Astrocyte (in vitro differentiated cells and primary cell): ENCODE measurements at places on chromosomes 4 and X.
A peak's percentile ranks its signal among the peaks of the same experiment; 100 is the strongest.

DNA sequence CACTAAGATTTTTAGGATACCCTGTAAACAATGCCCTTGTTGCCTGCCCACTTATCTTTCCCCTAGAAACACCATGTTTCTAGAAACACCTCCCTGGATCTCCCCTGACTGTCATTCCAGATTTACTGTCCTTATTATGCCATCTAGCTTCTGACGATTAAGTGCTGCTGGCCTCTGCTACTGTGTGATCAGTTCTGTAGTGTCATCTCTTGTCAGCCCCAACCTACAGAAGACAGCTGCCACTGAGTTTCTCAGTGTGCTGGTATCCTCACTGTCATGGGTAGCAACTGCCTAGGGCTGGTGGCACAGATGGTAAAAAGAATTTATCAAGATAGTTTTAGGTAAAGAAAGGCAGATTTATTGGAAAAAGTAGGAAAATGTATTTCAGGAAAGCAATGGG lies 68.7 kb upstream of the WWC2 start:
- no peaks in the 10 kb centered on the region for H3K4me1 ChIP-seq
- no peak overlapping the region for H3K27ac ChIP-seq
- no peaks in the 10 kb centered on the region for H3K36me3 ChIP-seq
- DNase-seq = no peak

DNA sequence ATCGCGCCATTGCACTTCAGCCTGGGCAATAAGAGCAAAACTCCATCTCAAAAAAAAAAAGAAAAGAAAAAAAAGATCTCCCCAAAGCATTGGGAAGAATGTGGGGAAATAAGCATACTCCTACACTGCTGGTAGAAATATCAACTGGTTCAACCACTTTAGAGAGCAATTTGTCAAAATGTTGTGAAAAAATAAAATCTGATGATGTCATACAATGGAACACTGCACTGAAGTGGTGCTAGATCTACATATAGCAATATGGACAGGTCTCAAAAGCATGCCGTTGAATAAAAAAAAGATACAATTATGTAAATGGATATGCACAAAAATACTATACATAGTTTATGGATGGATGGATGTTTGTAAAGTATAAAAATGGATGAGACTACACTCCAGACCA lies 18.3 kb upstream of the HUWE1 start:
- no peaks in the 10 kb centered on the region for H3K36me3 ChIP-seq
- no peaks in the 10 kb centered on the region for H3K27me3 ChIP-seq
- H3K4me3 ChIP-seq = no peak overlapping the region
- H3K27ac ChIP-seq = no peak overlapping the region

- H3K4me3 ChIP-seq = no peak overlapping the region
- H3K36me3 ChIP-seq = no peaks in the 10 kb centered on the region
- H3K4me1 ChIP-seq = peaks cover 9% of the 10 kb centered on the region
- no peaks in the 10 kb centered on the region for H3K27me3 ChIP-seq
- H3K27ac ChIP-seq = no peak overlapping the region
Observed at GRCh38 chr4:41189666-41190065, 24.7 kb downstream of the APBB2 start.

DNA sequence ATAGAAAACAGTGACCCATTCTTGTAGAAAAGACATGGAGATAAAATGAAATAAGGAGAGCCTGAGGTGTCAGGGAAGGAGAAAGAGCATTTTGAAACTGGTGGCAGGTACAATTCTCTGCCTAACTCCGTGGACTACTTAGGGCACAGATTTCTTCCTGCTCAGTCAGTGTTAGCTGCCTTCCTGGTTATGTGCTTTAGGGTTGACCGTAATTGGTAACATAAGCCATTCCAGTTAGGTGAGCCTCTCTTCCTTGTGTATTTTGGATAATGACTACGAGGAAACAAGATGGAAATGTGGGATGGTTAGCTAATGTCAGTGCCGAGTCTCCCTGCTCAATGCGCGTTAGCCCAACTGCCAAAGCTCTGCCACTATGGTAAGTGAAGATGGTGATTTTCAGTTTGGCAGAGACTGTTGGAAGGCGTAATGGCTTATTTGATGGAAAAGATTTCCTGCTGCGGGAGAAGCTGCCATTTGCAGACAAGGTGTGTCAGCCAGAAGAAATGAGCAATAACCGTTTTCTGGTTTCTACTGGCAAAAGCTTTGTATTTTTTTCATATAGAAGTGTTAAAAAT lies 174.1 kb downstream of the CBR4 start:
- no peaks in the 10 kb centered on the region for H3K27me3 ChIP-seq
- no peak overlapping the region for H3K27ac ChIP-seq
- H3K36me3 ChIP-seq = peaks cover 11% of the 10 kb centered on the region
- no peak for DNase-seq

GRCh38 chr4:176981551-176981950 lies 188.8 kb upstream of the VEGFC start:
- no peak for DNase-seq
- no peaks in the 10 kb centered on the region for H3K27me3 ChIP-seq
- H3K36me3 ChIP-seq = no peaks in the 10 kb centered on the region
- no peak overlapping the region for H3K27ac ChIP-seq
- H3K4me3 ChIP-seq = no peak overlapping the region
- H3K4me1 ChIP-seq = no peaks in the 10 kb centered on the region

GRCh38 chrX:139538907-139539790 lies 8.6 kb downstream of the F9 start:
- peak; percentile 1 for DNase-seq
- no peaks in the 10 kb centered on the region for H3K36me3 ChIP-seq
- H3K4me3 ChIP-seq = no peak overlapping the region
- no peaks in the 10 kb centered on the region for H3K27me3 ChIP-seq
- H3K4me1 ChIP-seq = no peaks in the 10 kb centered on the region

DNA sequence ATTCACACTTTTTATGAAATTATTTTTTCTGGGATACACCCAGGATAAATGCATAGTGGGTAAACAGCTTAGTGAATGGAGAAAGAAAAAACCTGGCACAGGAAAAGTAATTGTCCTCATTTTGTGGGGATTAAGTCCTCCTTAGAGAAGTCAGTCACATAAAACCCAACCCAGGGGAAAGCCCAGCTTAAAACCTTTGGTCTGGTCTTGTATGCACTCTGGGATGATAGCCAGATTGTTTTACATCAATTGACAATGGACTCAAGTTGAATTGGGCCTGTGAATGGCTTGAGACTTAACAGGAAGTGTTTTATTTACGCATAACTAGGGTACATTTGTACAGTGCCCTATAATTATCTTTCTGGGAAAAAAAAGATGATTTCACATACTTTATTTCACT lies 561.3 kb upstream of the GRIA3 start:
- H3K27ac ChIP-seq = no peak overlapping the region
- no peaks in the 10 kb centered on the region for H3K27me3 ChIP-seq
- H3K4me3 ChIP-seq = no peak overlapping the region
- H3K4me1 ChIP-seq = peaks cover 12% of the 10 kb centered on the region

DNA sequence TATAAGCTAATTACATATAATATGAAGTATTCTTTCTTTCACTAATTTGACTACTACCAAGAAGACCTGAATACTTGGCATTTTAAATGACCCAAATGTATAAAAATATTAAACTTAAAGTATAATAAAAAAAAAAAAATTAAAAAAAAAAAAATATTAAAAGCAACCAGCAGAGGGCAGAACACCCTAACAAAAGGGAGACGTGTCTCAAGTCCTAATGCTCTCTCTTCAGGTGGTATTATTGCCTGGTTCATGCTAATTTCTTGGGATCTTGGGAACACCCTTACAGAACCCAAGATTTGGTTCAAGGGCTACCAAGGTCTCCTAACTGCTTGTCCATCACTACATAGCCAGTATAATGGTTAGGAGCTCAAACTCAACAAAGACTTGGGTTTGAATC lies 754.8 kb downstream of the RAB28 start:
- peak; percentile 1 for DNase-seq
- no peaks in the 10 kb centered on the region for H3K4me1 ChIP-seq
- H3K27me3 ChIP-seq = peaks cover 2% of the 10 kb centered on the region
- H3K27ac ChIP-seq = no peak overlapping the region

- H3K27me3 ChIP-seq = no peaks in the 10 kb centered on the region
- no peaks in the 10 kb centered on the region for H3K36me3 ChIP-seq
- H3K4me3 ChIP-seq = no peak overlapping the region
- H3K4me1 ChIP-seq = peaks cover 8% of the 10 kb centered on the region
- H3K27ac ChIP-seq = peak overlapping the region; percentile 49
- peak; percentile 65 for DNase-seq
Observed at GRCh38 chr4:175273995-175274753, 356.0 kb downstream of the ADAM29 start.

DNA sequence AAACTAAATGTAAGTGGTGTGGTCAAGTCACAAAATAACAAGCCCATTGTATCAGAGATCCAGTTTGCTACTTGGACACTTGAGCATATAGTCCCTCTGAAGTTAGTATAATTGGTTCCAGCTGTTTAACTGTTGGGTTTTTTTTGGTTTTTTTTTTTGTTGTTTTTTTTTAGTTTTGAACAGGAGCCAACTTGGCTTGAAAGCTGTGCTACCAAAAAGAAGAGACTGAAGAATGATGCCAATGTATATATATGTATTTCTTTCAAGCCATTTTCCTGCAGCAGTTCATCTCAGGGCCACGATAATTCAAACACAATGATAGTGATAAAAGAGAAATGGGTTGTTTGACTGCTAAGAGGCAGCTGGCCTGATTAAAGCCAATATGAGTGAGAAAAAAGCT lies 138.3 kb downstream of the PCDH18 start:
- H3K4me1 ChIP-seq = no peaks in the 10 kb centered on the region
- H3K27me3 ChIP-seq = no peaks in the 10 kb centered on the region
- DNase-seq = no peak
- no peak overlapping the region for H3K4me3 ChIP-seq
- H3K36me3 ChIP-seq = no peaks in the 10 kb centered on the region

- H3K4me1 ChIP-seq = no peaks in the 10 kb centered on the region
- no peaks in the 10 kb centered on the region for H3K36me3 ChIP-seq
- no peak overlapping the region for H3K27ac ChIP-seq
Observed at GRCh38 chrX:24347881-24348280, 12.6 kb upstream of the SUPT20HL1 start.

DNA sequence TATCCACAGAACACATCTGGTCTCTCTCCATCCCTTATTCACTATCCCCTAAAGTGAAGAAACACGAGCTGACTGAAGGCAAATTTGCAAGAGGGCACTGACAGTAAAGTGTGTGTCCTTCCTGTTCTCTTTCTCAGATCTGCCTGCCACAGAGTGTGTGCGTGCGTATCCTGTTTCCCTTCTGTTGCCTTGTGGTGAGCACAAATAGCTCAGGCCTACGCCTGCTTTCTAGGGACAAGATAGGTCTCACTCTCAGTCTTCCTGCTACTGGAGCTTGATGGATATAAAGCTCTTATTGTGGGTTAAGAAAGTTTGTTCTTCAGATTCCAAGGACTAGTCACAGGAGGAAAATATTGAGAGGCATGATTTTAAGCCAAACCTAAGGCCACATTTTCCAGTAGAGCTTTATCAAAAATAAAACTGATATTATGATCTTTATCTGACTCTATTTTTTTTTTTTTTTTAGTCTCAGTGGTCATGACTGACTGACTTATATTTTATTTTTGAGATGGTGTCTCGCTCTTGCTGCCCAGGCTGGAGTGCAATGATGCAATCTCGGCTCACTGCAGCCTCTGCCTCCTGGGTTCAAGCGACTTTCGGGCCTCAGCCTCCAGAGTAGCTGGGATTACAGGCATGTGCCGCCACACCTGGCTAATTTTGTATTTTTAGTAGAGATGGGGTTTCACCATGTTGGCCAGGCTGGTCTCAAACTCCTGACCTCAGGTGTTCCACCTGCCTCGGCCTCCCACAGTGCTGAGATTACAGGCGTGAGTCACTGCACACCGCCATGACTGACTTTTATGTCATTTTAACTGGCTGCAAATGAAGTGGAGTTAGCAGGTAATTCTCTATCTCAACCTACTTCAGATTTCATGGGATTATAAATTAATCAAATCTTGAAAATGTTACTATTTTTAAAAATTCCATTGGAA lies 140.3 kb upstream of the SH3RF1 start:
- peak; percentile 72 for DNase-seq
- H3K27ac ChIP-seq = no peak overlapping the region
- H3K27me3 ChIP-seq = no peaks in the 10 kb centered on the region
- H3K36me3 ChIP-seq = no peaks in the 10 kb centered on the region
- no peak overlapping the region for H3K4me3 ChIP-seq
- H3K4me1 ChIP-seq = no peaks in the 10 kb centered on the region

DNA sequence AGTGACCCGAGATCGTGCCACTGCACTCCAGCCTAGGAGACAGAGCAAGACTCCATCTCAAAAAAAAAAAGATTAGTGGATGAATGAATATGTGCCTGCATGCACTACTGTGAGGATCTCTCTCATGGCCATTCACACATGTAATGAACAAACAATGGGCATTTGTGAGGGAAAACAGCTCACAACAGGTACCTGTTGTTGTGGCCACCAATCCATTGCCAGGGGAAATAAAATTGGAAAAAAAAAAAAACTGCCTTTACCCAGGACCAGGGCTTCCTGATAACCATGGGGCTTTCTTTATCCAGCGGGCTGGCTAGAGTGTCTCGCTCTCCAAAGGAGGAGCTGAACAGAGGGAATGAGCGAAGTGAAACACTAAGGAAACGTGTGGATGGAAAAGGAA lies 7.4 kb downstream of the SCD5 start:
- no peak for DNase-seq
- no peaks in the 10 kb centered on the region for H3K36me3 ChIP-seq
- no peak overlapping the region for H3K27ac ChIP-seq
- no peaks in the 10 kb centered on the region for H3K27me3 ChIP-seq
- no peak overlapping the region for H3K4me3 ChIP-seq
- peaks cover 20% of the 10 kb centered on the region for H3K4me1 ChIP-seq

- no peak overlapping the region for H3K4me3 ChIP-seq
- H3K27me3 ChIP-seq = no peaks in the 10 kb centered on the region
- DNase-seq = no peak
- no peaks in the 10 kb centered on the region for H3K4me1 ChIP-seq
Observed at GRCh38 chr4:34269613-34270012, 1974.7 kb downstream of the ARAP2 start.

GRCh38 chrX:79096145-79096556 lies 48.3 kb upstream of the GPR174 start:
- no peaks in the 10 kb centered on the region for H3K4me1 ChIP-seq
- no peak overlapping the region for H3K27ac ChIP-seq
- no peaks in the 10 kb centered on the region for H3K36me3 ChIP-seq
- H3K27me3 ChIP-seq = no peaks in the 10 kb centered on the region
- DNase-seq = no peak
- no peak overlapping the region for H3K4me3 ChIP-seq

GRCh38 chr4:73520821-73521220 lies 39.3 kb downstream of the AFM start:
- no peaks in the 10 kb centered on the region for H3K27me3 ChIP-seq
- no peaks in the 10 kb centered on the region for H3K36me3 ChIP-seq
- H3K4me1 ChIP-seq = no peaks in the 10 kb centered on the region
- no peak overlapping the region for H3K4me3 ChIP-seq
- peak; percentile 56 for DNase-seq

- H3K4me3 ChIP-seq = no peak overlapping the region
- no peaks in the 10 kb centered on the region for H3K27me3 ChIP-seq
- no peaks in the 10 kb centered on the region for H3K36me3 ChIP-seq
- no peak for DNase-seq
- no peaks in the 10 kb centered on the region for H3K4me1 ChIP-seq
Observed at GRCh38 chr4:65399084-65399483, 271.2 kb downstream of the EPHA5 start.

GRCh38 chrX:31240982-31241381 lies 169.1 kb upstream of the FTHL17 start:
- H3K27ac ChIP-seq = no peak overlapping the region
- no peaks in the 10 kb centered on the region for H3K36me3 ChIP-seq
- no peaks in the 10 kb centered on the region for H3K4me1 ChIP-seq
- DNase-seq = no peak
